ENCODE measurements at places on chromosomes 4 and X. TPM values are rescaled to one million over a fixed set of nuclear protein-coding genes. Genes with fewer than 3 reads are reported as not detected.

SLC7A11 gene
- 3.8 TPM for total RNA-seq

PAGE2B gene
- total RNA-seq, result not detected

RAB33A gene
- 0.75 TPM for total RNA-seq

CXCL5 gene
- 7.2 TPM for total RNA-seq

GYPE gene
- 3.2 TPM for total RNA-seq

DRD5 gene
- total RNA-seq, result not detected

WDR17 gene
- total RNA-seq, result 3.2 TPM

ATOH1 gene
- total RNA-seq, result not detected

CXCL8 gene
- 10.7 TPM for total RNA-seq

GATA1 gene
- 0.87 TPM for total RNA-seq

CFAP47 gene
- not detected for total RNA-seq

SLITRK4 gene
- 0.58 TPM for total RNA-seq

COL25A1 gene
- 0.75 TPM for total RNA-seq

RTL3 gene
- not detected for total RNA-seq

CCDC110 gene
- 0.75 TPM for total RNA-seq

VCX3A gene
- total RNA-seq, result not detected

PDE5A gene
- 58.0 TPM for total RNA-seq

RHOXF2 gene
- total RNA-seq, result not detected

DKK2 gene
- total RNA-seq, result 15.1 TPM

All from upper lobe of right lung (tissue), 1 donor.